ENCODE measurements at places on chromosomes 11 and 22. TPM values are rescaled to one million over a fixed set of nuclear protein-coding genes. Genes with fewer than 3 reads are reported as not detected.
A peak's percentile ranks its signal among the peaks of the same experiment; 100 is the strongest.

- peak; percentile 95 for DNase-seq
Measured at GRCh38 chr11:114059278-114059983, at the start of gene ZBTB16. Gene ZBTB16 (plus strand): TSS chr11:114059711. CDS start chr11:114063301, 3,590 bp downstream.

DNA sequence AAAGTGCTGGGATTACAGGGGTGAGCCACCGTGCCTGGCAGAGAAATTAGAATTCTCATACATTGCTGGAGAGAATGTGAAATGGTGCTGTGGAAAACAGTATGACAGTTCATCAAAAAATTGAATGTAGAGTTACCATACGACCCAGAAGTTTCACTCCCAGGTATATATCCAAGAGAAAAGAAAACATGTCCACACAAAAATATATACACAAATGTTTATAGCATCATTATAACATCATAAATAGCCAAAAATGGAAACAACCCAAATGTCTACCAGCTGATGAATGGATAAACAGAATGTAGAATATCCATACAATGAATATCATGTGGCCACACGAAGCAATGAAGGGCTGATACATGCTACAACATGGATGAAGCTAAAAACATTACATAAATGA lies 34.6 kb downstream of the MED15 start:
- no peak for DNase-seq

DNA sequence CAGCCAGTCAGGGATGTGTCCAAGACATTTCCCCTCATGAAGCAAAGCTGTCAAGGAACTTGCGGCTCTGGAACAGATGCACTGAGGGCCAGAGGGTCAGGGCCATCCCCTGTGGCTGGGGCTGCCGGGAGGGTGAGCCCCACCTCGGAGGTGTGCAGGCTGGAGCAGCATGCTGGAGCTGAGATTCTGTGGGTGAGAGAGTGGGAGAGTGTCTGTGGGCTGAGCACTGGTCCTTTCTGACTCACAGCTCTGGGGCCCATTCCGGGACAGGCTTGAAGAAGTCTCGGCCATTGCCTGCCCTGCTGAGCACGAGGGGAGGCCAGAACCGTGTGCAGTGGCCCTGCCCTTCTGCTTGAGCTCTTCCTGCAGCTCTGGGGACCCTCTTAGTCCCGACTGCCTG lies 2.1 kb downstream of the OMP start:
- DNase-seq, result no peak

DNA sequence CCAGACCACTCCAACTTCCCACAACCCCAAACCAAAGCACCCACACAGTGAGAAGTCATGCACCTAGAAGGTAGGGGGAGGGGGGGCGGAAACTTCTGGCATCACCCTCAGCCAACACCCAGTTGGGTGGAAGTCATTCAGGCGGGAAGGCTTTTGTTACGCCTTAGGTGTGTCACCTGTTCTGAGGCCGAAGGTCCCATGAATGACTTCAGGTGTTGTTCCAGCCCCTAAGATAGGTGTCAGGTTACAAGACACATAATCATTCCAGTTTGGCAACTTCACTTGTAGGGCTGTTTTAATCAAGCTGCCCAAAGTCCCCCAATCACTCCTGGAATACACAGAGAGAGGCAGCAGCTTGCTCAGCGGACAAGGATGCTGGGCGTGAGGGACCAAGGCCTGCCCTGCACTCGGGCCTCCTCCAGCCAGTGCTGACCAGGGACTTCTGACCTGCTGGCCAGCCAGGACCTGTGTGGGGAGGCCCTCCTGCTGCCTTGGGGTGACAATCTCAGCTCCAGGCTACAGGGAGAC lies at the start of gene TMPRSS4:
Gene TMPRSS4 (plus strand): TSS at position 325 of the 528 bp plus-strand sequence. CDS start 225 bp downstream, outside the sequence.
- no peak for DNase-seq

- DNase-seq, result no peak
Measured at GRCh38 chr22:47407461-47408025, 645.1 kb downstream of the TBC1D22A start.

- no peak for DNase-seq
Measured at GRCh38 chr22:43501878-43502277, 90.1 kb downstream of the MPPED1 start.

- DNase-seq, result no peak
Measured at GRCh38 chr11:112118176-112118575, 31.5 kb downstream of the SDHD start.

GRCh38 chr11:131710511-131710910 lies 340.1 kb downstream of the NTM start:
- DNase-seq, result no peak

GRCh38 chr22:49013707-49014106 lies 814.0 kb downstream of the BRD1 start:
- DNase-seq, result peak; percentile 54

DNA sequence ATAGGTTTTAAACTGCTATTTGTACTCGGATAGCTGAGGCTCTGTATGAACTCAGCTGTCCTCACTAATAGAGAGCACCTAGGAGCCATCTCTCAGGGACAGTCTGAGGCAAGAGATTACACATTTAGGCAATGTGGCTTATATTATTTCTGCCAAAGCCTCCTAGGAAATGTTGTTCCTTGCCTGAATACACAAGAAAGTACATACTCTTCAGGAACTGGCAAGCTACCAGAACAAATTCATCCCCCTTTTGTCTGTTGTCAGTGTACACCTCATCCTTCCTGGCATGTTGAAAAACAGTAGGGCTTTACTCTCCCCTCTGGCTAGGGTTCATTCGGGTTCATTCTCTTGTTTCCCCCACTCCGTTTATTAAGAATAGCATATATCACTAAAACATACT lies 615.9 kb upstream of the FAT3 start:
- DNase-seq, result no peak

DNA sequence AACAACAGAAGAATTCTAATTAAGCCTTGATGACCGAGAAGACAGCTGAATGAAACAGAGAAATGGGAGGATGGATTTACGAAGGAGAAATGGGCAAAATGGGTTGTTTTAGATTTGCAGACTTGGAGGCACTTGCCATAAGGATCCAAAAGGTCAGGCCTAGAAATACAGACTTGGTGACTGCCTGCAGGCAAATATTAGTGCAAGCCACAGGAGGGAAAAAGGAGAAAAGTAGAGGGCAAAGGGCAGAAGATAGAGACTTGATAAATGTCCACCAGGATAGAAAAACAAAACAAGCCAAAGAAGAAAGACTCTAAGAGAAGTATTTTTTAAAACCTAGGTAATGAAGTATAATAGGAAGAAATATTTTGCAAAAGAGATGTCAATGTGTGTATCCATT lies 13.1 kb downstream of the CCDC34 start:
- DNase-seq, result no peak

- no peak for DNase-seq
Measured at GRCh38 chr11:83336993-83337392, 50.8 kb upstream of the CCDC90B start.

DNA sequence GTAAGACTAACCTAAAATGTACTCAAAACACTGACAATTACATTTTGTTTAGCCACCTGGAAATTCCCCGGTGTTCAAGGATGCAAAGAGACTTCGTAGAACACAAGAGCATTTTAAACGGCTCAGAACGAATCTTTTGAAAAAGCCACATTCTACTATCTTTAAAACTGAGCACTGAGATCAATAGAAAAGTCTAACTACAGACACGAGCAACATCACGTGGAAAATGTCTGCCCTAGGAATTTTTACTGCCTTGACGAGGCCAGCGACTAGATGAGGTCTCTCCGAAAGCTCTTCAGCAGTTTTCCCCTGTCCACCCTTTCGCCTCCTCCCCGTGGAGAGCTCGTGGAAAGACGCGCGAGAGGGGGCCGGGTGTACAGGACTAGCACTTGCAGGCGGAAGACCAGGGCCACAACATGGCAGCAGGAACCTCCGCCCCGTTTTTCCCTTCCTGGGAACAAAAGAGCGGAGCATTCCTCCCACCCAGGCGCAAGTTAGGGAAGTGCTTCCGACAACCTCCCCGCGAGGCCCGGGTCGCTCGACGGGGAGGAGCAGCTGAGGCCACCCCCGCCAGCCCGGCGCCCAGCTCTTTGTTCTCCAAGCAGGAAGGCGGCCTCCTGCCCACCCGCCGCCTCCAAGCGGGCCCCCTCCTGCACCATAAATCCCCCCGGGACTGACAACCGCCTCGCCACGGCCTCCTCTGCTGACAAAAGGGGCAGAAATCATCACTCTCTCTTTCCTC lies 1.1 kb downstream of the EIF4G2 start:
- DNase-seq, result peak; percentile 86

DNA sequence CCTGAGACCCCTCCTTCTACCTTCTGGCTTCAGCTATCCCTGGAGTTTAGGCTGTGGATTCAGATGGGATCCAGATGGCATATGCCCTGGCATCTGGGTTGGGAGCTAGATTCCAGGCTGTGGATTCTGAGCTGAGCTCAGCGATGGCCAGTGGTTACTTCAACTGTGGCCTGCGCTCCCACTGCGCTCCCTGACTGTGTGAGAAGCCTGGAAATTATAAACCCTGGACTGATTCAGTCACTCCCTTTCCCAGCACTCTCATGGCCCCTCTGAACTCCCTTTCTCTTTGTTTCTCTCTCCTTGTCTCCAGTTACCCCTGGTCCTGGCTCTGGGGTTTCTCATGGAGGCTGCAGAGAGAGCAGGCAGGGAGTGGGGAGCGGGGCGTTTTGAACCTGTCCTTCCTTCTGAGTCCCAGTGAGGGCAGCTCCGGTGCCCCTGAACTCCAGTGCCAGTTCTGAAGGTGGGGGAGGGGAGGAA lies 4.8 kb downstream of the ARHGEF17 start:
- no peak for DNase-seq

DNA sequence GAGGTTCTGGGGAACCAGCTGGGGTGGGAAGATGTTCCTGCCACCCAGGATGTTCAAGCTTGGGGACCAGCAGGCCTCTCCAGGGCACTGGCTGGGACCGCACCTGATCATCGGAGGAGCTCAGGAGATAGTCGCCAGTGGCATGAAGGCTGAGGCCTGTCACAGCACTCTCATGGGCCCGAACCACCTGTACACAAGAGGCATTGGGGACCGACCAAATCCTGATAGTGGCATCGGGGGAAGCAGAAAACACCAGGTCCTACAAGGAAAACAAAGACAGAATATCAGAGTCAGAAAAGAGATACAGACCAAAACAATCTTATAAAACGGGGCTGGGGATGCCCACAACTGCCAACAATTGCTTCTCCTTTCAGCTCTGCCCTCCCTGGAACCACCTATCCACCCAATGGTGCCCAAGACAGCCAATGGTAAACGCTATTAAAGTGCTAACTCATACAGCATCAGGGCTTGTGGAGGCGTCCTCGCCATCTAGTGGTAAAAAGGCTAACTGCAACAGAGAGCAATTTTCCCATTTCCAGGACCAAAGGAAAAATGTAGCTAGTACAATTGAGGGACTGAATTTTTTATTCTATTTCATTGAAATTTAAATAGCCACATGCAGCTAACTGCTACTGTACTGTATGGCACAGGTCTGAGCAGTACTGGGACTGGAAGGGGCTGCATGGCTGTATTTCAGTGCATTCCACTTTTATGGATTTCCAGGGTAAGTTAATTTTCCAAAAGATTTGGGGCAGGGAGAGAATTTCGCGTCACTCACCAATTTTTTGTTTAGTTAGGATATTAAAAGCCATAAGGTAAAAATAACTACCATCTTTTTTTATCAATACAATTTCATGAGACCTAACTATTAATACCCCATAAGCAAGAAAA lies 7.1 kb downstream of the PRPF19 start:
- no peak for DNase-seq

DNA sequence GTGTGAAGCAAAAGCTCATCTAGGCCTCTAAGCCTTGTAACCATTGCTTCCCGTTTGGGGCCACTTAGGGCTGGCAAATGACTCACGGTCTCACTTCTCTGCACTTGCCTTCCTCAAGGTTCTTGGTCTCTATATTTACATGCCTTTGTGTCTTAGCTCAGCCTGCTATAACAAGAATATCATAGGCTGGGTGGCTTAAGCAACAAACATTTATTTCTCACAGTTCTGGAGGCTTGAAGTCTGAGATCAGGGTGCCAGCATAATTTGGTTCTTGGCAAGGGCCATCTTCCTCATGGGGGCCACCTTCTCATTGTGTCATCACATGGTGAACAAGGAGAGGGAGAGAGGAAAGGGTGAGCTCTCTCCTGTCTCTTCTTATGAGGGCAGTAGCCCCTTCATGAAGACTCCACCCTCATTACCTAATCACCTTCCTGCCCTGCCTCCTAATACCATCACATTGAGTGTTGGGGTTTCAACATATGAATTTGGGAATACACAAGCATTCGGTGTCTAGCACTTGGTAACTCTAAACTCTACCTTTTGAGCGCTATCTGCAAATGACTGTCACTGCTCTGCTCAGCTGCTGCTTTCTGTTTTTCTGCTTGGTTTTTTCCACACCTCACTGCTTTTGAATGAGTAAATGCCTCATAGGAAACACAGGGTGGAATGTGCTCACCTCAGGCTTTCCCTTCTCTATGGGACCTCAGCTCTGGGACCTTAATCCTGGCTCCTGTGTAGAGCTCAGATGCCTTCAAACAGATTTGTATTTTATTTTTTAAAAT lies 16.2 kb upstream of the ME3 start:
- no peak for DNase-seq

GRCh38 chr11:115984228-115984627 lies 480.0 kb upstream of the CADM1 start:
- no peak for DNase-seq

DNA sequence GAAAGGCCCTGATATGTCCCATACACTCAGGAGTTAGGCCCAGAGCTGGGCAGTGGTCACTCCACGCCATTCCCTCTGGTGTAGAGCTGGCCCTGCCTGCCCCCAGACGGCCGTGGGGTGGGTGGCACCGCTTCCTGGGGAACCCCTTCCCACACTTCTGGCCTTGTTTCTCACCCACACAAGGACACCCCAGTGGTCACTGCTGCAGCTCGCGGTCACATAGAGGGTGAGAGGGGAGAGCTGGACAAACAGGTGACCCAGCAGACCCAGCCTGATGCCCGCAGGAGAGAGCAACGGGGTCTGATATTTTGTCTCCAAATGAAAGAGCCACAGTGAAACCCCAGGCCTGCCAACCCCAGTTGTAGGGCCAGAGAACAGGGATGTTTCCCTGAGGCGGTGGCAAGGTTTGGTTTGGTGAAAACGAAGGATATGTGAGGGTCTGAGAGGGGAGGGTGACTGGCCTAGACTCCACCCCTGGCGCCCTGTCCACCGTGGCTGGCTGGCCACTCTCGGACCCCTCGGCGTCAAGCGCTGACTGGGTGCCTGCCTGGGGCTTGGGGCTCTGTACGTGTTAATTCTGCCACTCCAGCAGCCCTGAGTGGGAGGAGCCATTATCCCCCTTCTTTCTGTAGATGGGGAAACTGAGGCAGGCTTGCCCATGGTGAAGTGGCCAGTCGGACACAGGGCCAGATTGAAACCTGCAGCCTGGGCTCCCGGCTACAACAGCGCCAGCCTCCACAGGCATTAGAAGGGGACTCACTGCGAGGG lies 71.0 kb upstream of the PPARA start:
- peak; percentile 57 for DNase-seq

Gene CD3D
- total RNA-seq, result 8.5 TPM

Gene TEX54
- total RNA-seq, result not detected

Gene POTEH
- total RNA-seq, result not detected

Gene PRAME
- total RNA-seq, result not detected

Gene NXPE2
- total RNA-seq, result not detected

Gene APOL1
- 92.8 TPM for total RNA-seq

Gene TTC36
- total RNA-seq, result 1.9 TPM

Gene RIMBP3C
- 0.41 TPM for total RNA-seq

Gene ARVCF
- 25.4 TPM for total RNA-seq

Gene YIF1A
- 66.9 TPM for total RNA-seq

Gene KCNK4
- total RNA-seq, result not detected

Gene LRRN4CL
- total RNA-seq, result 2.0 TPM

Gene CD248
- 10.0 TPM for total RNA-seq

Gene PTGDR2
- 1.8 TPM for total RNA-seq

Gene KDM4D
- total RNA-seq, result 0.52 TPM

Measured in upper lobe of right lung (tissue), 1 donor.